ENCODE measurements at places on chromosomes 7 and 10.

DNA sequence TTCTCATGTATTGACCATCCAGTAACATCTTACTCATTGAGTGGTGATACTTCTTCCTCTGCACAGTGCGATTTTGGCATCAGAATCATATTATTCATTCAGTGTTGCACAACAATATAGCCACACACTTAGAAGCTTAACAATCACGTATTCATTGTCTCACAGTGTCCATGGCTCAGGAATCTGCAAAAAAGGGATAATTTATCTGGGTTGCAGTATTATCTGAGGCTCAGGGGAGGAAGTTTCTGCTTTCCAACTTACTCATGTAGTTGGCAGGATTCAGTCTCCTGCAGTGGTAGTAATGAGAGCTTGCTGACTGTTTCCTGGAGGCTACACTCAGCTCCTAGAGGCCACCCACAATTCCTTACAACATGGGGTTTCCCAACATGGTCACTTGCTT lies 803.6 kb downstream of the SORCS1 start:
- no peak for DNase-seq

DNA sequence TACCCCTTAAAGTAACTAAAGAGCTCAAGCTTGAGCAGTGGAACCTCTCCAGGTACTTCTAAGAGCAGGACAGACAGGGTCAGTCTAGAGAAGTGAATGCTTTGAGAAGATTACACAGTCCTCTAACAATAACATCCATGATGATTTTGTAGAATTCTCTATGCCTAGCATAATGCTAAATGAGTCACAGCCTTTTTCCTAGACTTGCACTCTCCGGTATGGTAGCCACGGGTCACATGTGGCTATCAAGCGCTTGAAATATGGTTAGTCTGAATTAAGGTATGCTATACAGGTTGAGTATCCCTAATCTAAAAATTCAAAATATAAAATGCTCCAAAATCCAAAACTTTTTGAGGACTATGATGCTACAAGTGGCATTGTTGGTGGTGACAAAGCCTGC lies 166.6 kb upstream of the MKLN1 start:
- DNase-seq, result no peak

DNA sequence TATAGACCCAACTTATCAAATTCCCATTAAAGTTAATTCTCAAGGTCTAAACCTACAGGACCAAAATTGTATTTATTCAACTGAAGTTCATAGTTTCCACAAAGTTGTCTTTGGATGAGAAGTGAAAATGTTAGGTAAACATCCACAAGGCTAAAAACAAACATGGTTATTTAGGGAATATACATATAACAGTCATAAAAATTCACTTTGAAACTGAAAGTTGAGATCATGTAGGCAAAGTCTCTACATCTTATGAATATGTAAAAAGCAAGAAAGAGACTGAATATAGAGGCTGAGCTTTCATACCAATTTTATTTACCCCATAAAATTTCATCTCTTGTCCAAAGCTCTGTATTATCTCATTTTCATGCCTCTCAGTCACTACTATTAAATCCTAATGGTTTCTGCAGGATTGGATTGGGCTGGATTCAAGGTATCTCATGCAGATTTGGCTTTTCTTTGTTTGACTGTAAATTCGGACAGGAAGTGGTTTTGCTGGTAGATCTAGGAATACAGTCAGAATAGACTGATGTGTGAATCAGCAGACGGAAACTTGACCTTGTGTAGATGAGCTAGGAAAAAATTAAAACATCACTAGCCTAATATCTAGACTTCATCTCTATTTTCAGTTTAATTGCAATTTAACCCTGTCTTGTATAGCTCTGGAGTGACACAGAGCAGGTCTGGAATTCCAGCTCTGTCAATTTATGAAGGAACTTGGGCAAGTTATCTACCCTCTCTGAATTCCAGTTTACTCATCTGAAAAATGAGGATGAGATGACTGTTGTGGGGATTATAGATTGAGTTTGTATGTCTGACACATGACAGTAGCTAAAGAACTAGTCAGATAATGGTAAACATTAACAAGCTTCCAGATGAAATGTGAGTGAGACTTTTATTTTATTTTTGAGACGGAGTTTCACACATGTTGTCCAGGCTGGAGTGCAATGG lies 27.3 kb upstream of the SKAP2 start:
- no peak for DNase-seq

DNA sequence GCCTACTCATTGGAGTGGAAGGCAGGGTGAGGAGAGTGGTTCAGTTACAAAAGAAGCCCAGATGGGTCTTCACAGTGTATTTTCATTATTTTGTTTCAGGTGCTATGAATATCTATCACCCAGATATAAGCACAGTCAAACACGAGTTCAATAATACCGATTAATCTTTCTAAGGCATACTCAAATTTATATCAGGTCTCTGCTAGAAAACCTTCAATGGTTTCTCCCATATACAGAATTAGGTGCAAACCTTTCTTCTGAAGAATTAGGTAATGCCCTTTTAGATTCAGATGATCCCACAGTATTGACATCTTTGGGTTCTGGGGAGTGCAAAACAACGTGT lies 14.7 kb upstream of the HPS1 start:
- no peak for DNase-seq

GRCh38 chr10:83012866-83013265 lies 1126.4 kb upstream of the GHITM start:
- DNase-seq, result peak; percentile 24

GRCh38 chr10:70106958-70107791 lies 25.4 kb downstream of the AIFM2 start:
- peak; percentile 76 for DNase-seq

DNA sequence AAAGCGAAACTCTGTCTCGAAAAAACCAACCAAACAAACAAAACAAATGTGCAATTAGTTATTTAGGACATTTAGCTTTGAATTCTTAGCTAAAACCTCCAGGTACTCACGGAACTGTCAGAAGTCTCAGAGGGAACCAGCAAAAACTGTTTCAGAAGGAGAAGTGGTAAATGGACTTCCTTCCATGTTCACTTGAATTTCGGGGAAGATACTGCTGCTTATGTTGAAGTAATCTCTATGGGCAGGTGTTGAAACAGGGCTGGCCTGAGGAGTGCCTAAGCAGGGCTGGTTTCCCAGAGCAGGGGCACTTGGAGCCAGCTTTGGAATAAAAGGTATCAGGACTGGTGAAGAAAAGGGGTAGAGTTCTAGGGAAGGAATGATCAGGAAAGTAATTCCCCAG lies 2.4 kb upstream of the EXOC6 start:
- DNase-seq, result no peak

GRCh38 chr7:120916121-120916520 lies 34.5 kb upstream of the ING3 start:
- no peak for DNase-seq

Measured in BE2C (cell line).